ENCODE measurements at places on chromosomes 7 and 10. TPM values are rescaled to one million over a fixed set of nuclear protein-coding genes. Genes with fewer than 3 reads are reported as not detected.

COBL gene
- polyA plus RNA-seq: 4.4 TPM

DRGX gene
- polyA plus RNA-seq: not detected

DNA sequence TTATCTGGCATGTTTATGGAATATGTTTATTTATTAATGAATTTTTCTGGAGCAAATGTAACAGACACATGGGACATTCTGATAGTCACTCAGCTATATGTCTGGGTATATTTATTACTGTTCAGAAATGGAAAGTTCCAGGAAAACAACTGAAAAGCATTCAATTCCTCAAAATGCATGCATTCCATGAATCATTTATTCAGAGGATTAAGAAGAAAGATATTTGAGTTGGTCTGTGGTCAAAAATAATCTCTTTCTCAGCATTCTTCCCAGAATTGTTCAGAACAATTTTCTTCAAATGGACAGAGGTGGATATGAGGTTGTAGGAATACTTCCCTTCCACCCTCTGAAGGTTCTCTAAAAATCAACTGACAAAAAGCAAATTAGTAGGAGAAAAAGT is 97.6 kb upstream of the ITGB1 start:
- DNase-seq: no peak

GRCh38 chr7:95996174-95996573 is 223.8 kb downstream of the DYNC1I1 start:
- DNase-seq: no peak
